Chondrocyte (in vitro differentiated cells): ENCODE measurements at places on chromosomes 7 and 10. TPM values are rescaled to one million over a fixed set of nuclear protein-coding genes. Genes with fewer than 3 reads are reported as not detected.
A peak's percentile ranks its signal among the peaks of the same experiment; 100 is the strongest.

DNA sequence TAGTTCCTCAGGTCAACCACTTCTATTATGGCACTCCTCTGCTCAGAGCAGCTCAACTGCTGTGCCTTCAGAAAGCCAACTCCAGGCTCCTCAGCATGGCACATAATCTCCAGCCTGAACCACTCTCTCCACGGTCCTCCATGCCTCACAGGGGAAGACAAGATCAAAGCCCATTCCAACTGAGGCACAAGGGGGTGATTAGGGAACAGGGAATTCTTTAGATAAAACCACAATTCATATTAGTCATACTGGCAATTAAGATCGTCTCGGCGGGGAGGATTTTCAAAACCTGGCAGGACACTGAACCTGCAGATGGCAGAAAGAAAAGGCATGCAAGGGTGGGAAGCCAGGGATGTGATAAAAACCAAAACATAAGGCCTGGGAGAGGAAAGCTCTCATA is 361.6 kb downstream of the FGFR2 start:
- no peak for DNase-seq

DNA sequence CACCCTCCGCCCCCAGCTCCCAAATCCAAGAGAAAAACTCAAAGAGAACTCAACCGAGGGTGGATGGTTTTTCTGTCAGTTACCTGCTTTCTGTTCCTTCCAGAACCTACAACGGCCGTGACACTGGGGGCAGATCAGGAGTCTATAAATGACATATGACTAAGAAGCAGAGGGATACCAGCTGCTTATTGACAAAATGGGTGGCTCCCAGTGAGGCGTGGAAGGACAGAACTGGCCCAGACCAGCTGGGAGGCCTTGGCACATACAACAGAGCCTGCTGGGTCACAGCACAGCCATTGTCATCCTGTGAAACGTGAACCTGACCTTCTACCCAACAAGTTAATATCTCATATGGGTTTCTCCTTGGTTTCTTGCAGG is 84.3 kb upstream of the ADRB1 start:
- DNase-seq, result no peak

- no peak for DNase-seq
These were observed 58.7 kb downstream of the CREB3L2 start for GRCh38 chr7:137943132-137943551.

- DNase-seq, result no peak
These were observed 265.6 kb upstream of the FOXK1 start for GRCh38 chr7:4416396-4417056.

The FERD3L gene
- not detected in 3 replicates for total RNA-seq

- DNase-seq, result no peak
These were observed 7.1 kb upstream of the AMZ1 start for GRCh38 chr7:2680792-2681490.

DNA sequence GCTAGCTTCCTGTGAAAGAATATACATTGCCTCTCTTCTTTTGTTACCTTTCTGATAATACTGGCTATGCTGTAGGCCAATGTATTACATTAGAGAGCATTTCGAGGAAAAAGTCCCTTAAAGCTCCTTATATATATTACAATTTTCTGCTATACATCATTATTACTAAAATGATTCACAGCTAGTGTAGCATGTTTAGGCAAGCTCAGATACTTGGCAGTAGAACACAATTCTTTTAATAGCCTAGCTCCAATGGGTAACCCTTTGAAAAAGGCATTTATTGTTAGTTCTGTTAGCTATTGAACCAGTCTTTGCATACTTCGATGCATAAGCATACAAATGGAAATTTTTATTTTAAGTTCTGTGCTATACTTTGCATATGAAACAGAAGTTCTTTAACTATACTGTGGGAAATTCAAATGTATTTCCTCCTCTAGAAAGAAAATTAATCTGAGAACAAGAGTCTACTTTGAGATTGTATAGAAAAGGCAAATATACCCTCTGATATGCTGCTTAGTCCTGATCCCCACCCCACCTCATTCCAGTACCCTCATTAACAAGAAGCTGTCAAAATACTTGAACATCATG is 55.6 kb upstream of the SKAP2 start:
- no peak for DNase-seq

DNA sequence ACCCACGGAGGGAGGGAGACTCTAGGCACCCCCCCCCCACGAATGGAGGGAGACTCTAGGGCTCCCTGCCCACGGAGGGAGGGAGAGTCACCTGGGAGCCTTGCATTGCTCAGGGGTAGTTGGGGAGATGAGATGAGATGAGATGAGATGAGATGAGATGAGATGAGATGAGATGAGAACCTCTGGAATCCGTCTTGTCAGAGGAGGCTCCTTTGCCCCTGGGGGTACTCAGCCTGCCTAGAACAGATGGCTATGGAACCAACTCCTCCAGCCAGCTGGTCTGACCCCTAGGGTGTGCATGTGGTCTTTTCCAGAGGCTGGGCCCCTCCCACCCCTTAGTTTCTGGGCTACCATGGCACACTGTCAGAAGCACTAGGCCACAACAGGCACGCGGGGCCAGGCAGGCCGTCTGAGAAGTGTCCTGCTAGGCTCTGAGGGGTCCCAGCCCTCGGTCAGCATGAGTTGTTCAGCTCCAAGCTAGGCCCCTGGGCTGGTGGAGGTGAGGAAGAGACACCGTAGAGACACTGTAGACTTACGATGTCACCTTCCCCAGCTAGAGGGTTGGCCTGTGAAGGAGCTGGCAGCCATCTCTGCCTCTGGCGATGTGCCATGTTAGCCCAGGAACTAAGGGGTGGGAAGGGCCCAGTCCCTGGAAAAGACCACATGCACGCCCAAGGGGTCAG is 8.8 kb downstream of the TSPAN15 start:
- DNase-seq, result no peak

DNA sequence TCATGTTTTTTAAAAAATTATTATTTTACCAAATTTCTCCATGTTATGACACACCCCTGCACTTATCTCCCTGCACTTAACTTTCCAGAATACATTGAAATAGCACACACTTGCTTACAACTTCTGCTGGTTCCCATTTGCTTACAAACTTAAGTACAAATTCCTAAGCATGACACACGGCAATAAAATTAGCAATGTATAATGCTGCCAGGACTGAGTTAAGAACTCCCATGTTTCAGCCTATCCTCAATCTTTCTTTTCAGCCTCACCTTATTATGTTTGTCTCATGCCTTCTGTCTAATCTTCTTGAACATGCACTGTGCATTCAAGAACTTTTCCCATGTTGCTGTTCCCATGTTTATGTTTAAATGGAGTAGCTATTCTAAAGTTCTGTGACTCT is 40.8 kb downstream of the PRPS1L1 start:
- no peak for DNase-seq

The OR13A1 gene
- not detected in 3 replicates for total RNA-seq

The GSDME gene
- total RNA-seq, result 19.8 to 23.9 TPM (median 23.6 TPM) in 3 replicates

DNA sequence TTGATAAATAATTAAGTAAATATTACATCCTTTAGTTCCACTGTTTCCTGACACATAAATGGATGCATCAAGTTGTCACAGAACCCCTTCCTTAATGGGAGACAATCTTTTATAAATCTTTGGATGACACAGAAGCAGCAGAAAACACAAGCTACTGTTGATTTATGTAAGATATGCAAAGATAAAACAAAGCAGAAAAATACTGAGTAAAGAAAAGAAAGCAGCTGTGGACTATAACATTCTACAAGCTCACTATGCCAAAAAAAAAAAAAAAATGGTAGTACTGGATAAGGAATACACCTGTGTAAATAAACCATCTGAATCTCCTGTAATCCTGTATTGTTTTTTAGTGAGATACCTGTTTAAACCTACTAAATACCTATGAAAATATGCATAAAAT is 92.0 kb upstream of the FAM180A start:
- DNase-seq, result no peak

DNA sequence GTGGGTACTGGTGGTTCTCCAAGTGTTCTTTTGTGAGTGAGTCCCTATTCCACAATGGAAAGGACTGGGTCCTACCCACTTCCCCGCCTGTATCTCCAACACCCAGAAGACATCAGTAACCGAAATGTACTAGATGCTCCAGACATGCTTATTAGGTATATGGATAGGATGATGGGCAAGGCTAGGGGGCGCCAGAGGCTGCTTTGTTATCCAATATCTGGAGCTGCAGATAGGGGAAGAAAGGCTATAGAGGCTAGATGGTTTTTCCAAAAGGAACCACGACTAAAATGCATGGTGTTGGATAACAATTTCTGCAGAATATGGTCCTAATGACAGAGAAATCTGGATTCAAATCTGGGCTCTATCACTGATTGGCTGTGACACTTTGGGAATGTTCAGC is 56.2 kb upstream of the TM9SF3 start:
- DNase-seq, result no peak

DNA sequence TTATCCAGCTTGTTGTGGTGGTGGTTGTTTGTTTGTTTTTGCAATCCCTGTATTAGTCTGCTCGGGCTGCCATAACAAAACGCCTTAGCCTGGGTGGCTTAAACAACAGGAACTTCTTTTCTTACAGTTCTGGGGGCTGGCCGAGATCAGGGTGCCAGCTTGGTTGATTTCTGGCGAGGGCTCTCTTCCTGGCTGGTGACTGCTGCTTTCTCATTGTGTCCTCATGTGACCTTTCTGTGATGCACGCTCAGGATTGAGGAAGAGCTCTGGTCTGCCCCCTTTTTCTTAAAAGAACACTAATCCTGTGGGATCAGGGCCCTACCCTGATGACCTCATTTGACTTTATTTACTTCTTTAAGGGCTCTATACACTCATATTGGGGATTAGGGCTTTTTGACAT is 107.1 kb upstream of the NRP1 start:
- DNase-seq, result no peak

DNA sequence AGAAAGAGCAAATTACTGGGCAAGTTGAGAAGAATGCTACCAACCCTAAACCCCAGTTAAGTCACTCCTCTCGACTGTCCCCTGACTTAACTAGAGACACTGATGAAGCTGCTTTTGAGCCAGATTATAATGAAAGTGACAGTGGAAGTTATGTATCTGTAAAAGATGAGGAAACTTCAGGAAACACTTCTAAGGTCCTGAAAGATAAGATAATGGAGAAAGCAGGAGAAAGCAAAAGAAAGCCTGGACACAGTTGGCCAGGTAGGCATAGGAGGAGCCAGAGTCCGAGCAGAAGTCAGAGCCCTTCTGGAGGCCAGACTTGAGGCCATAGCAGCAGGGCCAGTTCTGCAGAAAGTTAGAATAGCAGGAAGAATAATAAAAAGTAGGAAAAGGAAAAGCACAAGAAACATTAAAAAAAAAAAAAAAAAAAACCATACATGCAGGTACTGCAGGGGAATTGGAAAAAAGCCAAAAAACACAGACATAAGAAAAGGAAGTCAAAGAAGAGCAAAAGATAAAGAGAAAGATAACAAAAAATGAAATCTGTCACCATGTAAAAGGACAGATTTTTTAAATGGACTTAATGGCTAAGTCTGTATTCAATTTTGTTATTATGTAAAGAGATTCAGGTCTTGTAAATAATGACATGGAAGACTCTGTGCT is 101.0 kb upstream of the KCNMA1 start:
- no peak for DNase-seq

DNA sequence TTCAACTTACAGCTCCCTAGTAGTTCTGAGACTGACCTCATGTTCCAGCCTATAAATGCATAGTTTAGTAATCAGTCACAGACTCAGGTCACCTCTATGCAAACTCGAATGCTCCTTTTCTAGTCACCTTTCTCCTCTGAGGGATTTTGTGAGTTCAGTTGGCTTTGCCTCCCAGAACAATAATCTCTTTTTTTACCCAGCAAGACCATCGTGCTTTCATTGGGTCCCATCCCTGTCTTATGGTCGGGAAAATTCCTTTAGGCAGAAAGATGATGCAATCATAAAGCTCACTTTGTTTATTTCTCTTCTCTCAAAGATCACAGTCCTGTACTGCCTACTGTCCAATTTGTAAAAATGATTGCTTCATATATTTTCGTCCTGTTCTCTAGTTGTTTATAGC is 38.4 kb downstream of the TWIST1 start:
- DNase-seq, result no peak

- no peak for DNase-seq
These were observed 57.1 kb upstream of the BAMBI start for GRCh38 chr10:28620251-28620650.

DNA sequence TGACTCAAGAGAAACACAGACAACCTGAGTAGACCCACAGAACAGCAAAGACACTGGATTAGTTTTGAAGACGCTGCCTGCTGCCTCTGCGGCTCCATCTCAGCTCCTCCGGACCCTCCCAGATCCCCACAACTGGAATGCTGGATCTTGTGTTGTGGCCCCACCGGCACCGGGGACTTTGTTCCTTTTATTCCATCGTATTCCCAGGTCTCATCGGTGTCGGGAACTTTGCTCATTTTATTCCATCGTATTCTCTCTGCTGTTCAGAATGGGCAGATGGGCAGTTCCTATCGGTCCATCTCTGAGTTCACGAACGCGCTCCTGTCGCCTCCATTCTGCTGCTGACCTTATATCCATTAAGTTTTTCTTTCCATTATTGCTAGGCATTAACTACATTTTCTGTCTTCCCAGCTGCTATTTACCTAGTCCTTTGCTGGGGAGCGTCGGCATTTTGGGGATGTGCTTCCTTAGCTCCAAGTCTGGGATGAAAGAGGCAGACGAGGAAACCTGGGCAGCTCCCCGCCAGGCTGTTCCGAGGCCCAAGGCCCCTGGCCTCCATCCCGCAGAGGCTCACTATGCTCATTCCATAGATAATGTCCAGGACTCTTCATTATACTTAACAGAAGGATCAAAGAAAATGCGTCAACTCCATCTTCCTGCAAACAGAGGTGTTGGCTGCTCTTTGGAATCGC is 192.4 kb downstream of the MAD1L1 start:
- DNase-seq, result peak; percentile 51

GRCh38 chr10:91779011-91779605 is 19.1 kb upstream of the TNKS2 start:
- no peak for DNase-seq

The C10orf53 gene
- not detected in 3 replicates for total RNA-seq

GRCh38 chr7:138575897-138576428 is 115.9 kb downstream of the TRIM24 start:
- no peak for DNase-seq

- no peak for DNase-seq
These were observed 36.3 kb downstream of the C7orf33 start for GRCh38 chr7:148626828-148627227.

The NCAPG2 gene
- total RNA-seq, result 13.0 to 21.5 TPM (median 19.0 TPM) in 3 replicates

GRCh38 chr10:123582084-123582989 is 83.8 kb upstream of the GPR26 start:
- no peak for DNase-seq

DNA sequence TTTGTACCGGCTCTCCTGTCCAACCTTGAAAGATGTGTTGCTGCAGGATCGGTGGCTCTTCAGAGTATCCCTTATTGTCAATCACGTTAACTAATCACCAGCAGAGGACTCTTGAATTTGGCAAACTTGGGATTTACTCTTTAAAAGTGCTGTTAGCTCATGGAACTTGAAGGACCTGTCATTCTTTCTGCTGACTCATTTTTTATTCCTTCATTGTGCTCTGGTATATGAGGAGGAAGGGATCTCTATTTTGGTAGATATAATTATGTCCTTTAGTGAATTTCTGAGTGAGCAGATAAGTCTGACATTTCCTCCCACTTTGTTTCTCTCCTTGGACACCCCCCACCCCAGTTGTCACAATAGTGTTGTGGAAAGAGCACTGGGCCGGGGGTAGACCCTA is 175.1 kb upstream of the HDAC9 start:
- no peak for DNase-seq

GRCh38 chr7:158828133-158829020 is 932 bp downstream of the ESYT2 start:
- DNase-seq, result no peak

The SLC39A12 gene
- total RNA-seq, result not detected in 3 replicates
